SJCRH30 (cell line): ENCODE measurements at places on chromosomes 11 and 22.
A peak's percentile ranks its signal among the peaks of the same experiment; 100 is the strongest.

- no peak for DNase-seq
These were observed 14.2 kb upstream of the IL10RA start for GRCh38 chr11:117972044-117972443.

GRCh38 chr11:80204021-80204420, 763.2 kb upstream of the TENM4 start:
- DNase-seq: no peak

- no peak for DNase-seq
These were observed 58.8 kb upstream of the RCN1 start for GRCh38 chr11:32032052-32032451.

DNA sequence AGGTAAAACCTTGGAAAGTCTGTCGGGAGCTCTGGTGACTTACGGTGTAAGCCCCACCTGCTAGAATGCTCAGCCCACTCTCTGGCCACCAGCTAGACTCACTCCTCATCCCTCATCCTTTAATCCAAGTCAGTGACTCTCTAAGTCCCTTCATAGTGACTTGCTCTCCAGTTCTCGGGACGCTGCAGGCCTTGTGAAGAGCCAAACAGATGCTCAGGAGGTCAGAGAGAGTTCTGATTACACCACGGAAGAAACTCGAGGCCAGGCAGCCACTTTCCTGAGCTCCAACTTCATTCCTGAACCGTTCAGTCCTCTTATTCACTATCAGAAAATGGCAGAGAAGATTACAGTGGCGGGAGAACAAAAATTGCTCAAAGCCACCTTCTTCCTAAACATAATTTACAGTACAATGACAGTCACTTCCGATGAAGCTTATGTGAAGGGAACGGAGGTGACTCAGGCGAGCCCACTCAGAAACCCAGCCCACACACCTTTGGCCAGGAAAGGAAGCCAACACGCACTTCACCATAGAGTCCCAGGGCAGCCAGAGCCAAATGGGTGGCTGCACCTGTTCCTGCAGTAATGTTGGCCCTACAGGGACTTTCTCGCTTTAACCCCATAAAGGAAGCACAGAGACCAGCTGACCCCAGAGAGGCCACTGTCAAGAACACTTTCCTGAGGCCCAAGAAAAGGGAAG, 100.4 kb downstream of the GALNT18 start:
- DNase-seq: peak; percentile 16

DNA sequence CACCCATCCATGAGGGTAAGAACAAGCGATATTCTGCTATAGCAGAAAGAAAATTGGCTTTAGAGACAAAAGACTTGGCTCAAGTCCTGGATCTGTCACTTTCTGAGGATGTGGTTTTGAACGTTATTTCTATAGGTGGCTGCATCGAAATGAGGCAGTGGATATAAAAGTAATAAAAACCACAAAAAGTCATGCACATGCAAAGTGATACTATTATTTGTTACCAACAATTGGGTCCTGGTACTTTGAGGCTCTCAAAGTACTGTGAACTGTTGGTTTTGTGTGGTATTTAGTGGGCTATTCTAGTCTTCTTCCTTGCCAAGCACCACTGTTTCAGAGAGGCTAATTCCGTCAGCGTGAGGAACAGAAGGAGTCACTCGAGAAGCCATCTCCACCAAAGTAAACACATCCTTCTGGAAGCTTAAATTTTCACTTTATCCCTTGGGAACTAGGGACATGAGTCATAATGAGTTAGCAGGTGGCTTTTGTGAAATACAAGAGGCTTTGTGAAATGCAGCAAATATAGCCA, 13.1 kb downstream of the UBASH3B start:
- peak; percentile 11 for DNase-seq

- DNase-seq: peak; percentile 88
These were observed 15.7 kb downstream of the DTX4 start for GRCh38 chr11:59187587-59187986.

GRCh38 chr11:4979036-4979435, 15.6 kb upstream of the OR51L1 start:
- peak; percentile 52 for DNase-seq

GRCh38 chr11:31872076-31872443, 60.9 kb upstream of the PAX6 start:
- no peak for DNase-seq

DNA sequence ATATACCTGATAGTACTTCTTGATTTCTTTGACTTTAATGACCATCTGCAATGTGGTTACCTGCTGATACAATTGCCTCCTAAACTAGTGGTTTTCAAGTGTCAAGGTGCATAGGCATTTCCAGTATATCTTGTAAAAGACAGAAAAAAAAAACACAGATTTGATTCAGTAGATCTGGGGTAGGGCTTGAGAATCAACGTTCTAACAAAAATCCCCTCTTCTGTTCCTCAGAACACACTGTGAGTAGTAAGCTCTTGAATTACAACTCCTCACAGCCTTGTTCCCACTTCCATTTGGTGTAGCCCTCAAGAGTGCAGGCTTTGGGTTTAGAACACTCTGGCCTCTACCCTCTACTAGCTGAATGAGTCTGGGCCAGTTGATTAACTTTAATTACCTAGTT, 78.0 kb upstream of the CTSC start:
- DNase-seq: no peak

GRCh38 chr11:46381048-46381818, at the start of gene MDK:
Gene MDK, plus strand, starts transcription at chr11:46381669. Its CDS starts 389 bp downstream, at chr11:46382058.
- DNase-seq: peak; percentile 52

GRCh38 chr11:10666556-10667520, 26.7 kb downstream of the IRAG1 start:
- DNase-seq: no peak

- DNase-seq: no peak
These were observed 71.3 kb downstream of the PPP2R1B start for GRCh38 chr11:111694851-111695250.

DNA sequence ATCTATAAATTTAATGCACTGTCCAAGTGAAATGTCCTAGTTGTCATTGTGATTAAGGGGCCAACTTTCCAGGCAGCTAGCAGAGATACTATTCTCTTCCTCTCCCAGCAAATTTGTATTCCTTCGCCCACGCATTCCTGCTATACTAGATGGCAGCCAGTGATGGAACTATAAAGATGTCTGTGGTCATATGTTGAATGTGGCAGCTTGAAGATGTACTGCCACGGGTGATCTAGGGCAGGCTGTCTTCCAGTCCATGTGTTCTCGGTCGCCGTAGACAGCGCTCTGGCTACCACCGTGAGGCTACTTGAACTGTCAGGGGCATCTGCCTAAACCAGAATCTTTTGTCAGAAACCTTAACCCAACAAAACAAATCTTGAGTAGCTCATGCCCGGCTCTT, 8.3 kb upstream of the SIDT2 start:
- no peak for DNase-seq

DNA sequence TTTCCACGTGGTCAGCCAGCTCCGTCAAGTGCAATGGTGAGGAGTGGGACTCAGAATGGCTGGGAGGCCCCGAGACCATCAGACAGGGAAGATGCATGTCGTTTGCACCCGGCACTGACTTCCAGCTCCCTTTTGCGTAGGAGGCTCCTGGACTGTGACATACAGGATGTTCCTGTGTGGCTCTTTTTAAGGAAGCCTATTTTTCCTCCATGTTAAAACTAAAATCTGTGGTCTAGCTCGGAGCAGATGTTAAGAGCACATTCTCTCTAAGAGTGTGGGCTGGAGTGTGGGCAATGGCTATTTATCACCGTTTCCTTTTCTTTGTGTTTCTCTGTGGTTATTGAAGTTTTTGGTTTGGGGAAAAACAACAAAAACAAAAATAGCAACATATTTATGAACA, 40.9 kb upstream of the AMPD3 start:
- DNase-seq: no peak

DNA sequence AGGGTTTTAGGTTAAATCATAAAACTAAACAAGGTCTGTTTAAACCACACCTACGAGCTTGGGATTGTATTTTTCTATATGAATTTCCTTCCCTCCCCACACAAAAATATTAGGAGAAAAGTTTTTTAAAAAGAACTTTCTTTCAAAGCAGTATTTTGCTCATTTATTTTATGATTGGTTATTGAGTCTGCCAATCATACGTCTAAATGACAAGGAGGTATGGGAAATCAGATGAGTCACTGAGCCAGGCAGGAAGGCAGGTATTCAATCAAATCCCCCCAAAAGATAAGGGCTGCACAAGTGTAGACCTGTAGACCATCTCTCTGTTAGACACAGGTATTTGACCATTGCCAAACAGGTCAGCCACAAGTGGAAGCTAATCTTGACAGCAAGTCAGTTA, 440.1 kb upstream of the CCDC90B start:
- no peak for DNase-seq
